ENCODE measurements at places on chromosomes 7 and 10.

DNA sequence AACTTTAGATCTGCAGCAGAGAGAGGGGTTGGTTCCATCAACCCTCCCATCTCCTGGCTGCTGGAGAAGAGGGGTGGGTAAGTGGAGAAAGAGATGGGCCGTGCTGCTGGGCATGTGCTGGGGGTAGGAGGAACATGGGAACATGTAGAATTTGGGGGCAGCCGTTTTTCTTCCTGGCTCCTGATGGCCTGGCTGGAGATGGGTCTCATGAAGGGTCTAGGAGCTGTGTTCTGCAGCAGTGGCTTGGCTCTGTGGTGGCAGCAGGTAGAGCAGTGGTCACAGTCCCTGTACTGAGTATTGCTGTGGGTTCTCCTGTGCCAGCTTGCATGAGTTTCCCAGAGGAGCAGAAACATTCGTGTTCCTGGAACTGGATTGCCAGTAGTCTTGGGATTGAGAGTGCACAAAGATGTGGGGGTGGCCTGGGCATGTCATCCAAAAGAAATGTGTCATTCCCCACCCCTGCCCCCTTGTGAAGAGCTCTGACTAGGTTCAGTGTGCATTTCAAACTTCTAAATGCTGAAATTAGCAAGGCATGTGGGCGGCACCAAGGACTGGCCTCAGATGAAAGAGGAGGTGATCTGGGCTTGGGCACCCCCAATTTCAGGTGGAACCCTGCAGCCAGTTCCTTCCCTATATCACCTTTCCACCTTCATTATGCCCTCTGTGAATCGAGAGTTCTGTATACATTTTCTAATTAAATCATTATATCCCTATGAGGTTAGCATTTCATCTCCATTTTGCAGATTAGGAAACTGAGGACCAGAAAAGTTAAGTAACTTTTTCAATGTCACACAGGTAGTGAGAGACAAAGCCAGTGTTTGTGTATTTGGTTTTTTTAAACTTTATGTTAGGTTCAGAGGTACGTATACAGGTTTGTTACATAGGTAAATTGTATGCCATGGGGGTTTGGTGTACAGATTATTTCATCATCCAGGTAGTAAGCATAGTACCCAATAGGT is 2.1 kb downstream of the CHST3 start:
- no peak for DNase-seq

DNA sequence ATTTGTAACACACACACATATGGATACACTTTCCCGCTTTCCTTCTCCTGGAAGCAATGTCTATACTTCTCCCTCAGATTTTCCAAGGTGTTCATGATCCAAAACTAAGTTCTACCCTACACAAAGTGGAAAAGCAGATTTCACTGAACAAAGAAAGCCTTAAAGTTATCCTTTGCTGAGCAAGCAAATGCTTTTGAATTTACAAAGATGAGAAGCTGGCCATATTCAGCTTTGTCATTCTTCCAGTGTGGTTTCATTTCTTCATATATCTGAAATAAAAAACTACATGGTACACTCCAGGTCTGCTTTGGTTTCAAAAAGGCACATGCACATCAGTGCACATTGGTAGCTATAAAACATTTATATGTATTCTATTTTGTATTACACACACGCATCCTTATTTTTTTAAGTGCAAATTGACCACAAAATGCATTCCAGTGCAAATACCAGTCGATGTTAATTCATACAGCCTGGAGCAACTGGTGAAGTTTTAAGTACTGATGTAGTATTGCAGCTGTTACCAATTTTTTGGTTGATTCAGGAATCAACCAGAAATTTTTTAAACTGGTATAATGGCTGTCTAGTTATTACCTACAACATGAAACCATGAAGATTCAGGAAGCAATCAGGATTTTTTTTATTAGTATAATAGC is 65.5 kb upstream of the SRPK2 start:
- DNase-seq, result no peak

GRCh38 chr10:124342136-124342820 is 76.4 kb downstream of the OAT start:
- no peak for DNase-seq

GRCh38 chr10:101493782-101494281 is 94.2 kb downstream of the POLL start:
- DNase-seq, result no peak

Data from CD4-positive, alpha-beta T cell treated with Interleukin-6 at 100 ng/mL for 8 hours (primary cell).